ENCODE measurements at places on chromosomes 7 and 10. TPM values are rescaled to one million over a fixed set of nuclear protein-coding genes. Genes with fewer than 3 reads are reported as not detected.

The PTF1A gene
- not detected for total RNA-seq

The LRMDA gene
- under 0.01 TPM for total RNA-seq

The C10orf67 gene
- total RNA-seq = under 0.01 TPM

The TAC1 gene
- total RNA-seq = not detected

The C10orf90 gene
- not detected for total RNA-seq

The STOX1 gene
- under 0.01 TPM for total RNA-seq

The ANKRD61 gene
- total RNA-seq = not detected

The OR6V1 gene
- not detected for total RNA-seq

The AKR1E2 gene
- 7.7 TPM for total RNA-seq

The HOXA13 gene
- 2.6 TPM for total RNA-seq

The TMEM236 gene
- total RNA-seq = under 0.01 TPM

The ANXA8L1 gene
- total RNA-seq = 9.0 TPM

The SEMA4G gene
- total RNA-seq = 0.43 TPM

The AHR gene
- total RNA-seq = 35.4 TPM

The GLI3 gene
- total RNA-seq = 4.3 TPM

The CCDC186 gene
- total RNA-seq = 22.0 TPM

The GIMAP1 gene
- not detected for total RNA-seq

The ODAD2 gene
- total RNA-seq = 3.2 TPM

The PKD2L1 gene
- not detected for total RNA-seq

The RASA4B gene
- total RNA-seq = 2.3 TPM

The KAZALD1 gene
- 9.1 TPM for total RNA-seq

The HEPACAM2 gene
- total RNA-seq = not detected

The CPA2 gene
- 0.32 TPM for total RNA-seq

The CALD1 gene
- total RNA-seq = 1,676 TPM

The UTF1 gene
- total RNA-seq = not detected

The AKR1C8 gene
- total RNA-seq = not detected

The FBXO24 gene
- total RNA-seq = 0.43 TPM

The FEZF1 gene
- total RNA-seq = not detected

The CYP3A4 gene
- not detected for total RNA-seq

The LBX1 gene
- not detected for total RNA-seq

The PALD1 gene
- 0.32 TPM for total RNA-seq

The NYAP1 gene
- total RNA-seq = 0.64 TPM

The OPN1SW gene
- total RNA-seq = not detected

The ARHGAP22 gene
- total RNA-seq = 31.6 TPM

The MPP7 gene
- total RNA-seq = 0.43 TPM

The INPP5F gene
- total RNA-seq = 38.0 TPM

The RTKN2 gene
- total RNA-seq = 15.1 TPM

The ZNF273 gene
- total RNA-seq = 1.3 TPM

The FGFBP3 gene
- 0.97 TPM for total RNA-seq

The IDI2 gene
- total RNA-seq = not detected

The CNTNAP2 gene
- total RNA-seq = not detected

The STEAP1 gene
- 21.6 TPM for total RNA-seq

The PRKCQ gene
- under 0.01 TPM for total RNA-seq

The KIF20B gene
- 10.3 TPM for total RNA-seq

The PRKRIP1 gene
- 17.4 TPM for total RNA-seq

The CPXM2 gene
- not detected for total RNA-seq

The CXCL12 gene
- 69.9 TPM for total RNA-seq

The BMPER gene
- 5.8 TPM for total RNA-seq

Data from fibroblast of villous mesenchyme (primary cell).